ENCODE measurements at places on chromosomes 5 and 9.

GRCh38 chr5:133741818-133742355, 129.5 kb upstream of the FSTL4 start:
- DNase-seq: no peak

DNA sequence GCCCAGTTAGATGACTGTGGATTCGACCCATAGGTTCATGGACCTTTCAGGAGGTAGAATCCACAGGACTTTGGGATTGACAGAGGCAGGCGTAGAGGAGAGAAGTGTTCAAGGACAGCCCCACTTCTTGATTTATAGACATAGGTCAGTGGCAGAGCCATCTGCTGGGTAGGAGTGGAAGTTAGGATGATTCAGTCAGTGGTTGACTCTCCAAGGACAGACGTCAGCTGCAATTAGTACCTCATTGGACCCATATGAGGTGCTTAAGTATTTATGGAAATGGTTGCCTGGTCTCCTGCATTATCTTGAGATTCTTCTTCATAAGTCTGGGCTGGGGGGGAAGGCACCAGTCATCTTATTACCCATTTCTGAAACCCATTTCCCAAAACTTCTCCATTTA, 70.9 kb downstream of the SH3RF2 start:
- no peak for DNase-seq

- DNase-seq: no peak
Measured at GRCh38 chr5:8660133-8660893, 791.4 kb downstream of the MTRR start.

DNA sequence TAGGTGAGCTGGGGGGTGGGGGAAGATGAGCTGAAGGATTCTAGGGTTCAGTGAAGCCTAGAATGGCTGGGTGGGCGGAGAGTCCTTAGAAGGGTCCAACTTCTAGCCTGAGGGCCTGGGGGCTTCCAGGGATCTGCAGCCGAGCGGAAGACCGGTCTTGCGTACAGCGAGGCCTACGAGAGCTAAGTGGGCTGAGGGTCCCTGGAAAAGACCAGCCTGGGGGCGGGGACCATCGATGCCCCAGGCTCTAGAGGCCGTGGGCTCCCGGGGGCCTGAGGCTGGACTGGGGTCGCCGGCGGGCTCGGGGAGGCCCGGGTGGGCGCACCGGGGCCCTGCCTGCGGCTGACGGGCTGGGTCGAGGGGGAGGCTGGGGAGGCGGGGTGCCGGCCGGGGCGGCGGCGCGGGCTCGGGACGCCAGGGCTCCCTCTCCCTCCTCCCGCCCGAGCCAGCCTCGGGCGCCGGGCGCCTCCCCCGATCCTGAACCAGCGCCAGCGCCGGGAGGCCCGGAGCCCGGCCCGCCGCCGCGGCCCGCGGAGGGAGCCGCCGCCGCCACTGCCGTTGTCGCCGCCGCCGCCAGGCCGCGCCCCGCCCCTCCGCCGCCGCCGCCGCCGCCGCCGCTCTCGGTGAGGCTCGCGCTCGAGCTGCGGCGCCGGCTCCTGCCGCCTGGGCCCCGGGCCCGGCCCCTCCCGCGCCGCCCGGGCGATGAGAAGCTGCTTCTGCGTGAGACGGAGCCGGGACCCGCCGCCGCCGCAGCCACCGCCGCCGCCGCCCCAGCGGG, at the start of gene MVB12B:
TSS of gene MVB12B (plus strand) at position 602 of the 778 bp plus-strand sequence. CDS start at position 703, 101 bp downstream.
- DNase-seq: peak; percentile 51

DNA sequence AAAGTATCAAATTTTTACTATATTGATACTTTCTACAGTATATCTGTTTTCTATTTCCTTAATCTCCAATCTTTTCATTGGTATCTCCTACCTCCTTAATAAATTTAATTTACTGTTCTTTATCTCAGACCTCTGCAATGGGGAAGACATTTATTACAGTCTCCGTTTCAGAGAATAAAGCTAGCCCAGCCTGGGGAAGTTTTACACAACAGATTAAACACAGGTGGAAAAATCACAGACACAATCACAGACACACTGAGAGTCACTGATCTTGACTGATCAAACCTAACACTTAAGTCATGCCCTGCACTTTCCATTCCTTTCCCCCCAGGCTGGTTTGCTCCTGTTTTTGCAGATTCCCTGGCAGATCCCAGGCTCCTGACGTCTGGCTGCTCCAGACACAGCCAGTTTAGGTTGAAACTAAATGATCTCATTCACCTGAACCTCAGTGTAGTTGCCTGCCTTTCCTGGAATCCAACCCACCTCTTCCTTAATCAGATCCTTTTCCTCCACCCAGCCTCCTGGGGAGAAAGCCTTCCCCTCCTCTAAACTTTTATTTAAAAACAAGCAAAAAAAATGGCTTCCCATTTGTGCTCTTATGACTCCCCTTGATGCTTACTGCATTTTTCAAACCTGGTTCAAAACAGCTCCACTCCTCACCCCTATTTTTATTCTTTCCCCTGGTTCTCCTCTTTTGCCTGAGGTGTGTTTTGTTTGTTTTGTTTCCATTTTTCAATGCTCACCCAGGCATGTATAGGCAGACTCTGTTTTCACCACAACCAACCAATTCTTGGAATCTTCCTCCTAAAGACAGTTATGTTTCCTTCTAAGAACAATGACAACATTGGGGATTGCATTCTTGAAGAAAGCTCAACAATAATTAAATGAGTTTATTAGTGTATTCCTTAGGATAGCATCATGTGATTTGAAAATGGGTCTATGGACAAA, 29.5 kb upstream of the OSMR start:
- no peak for DNase-seq

- DNase-seq: no peak
Measured at GRCh38 chr9:840343-840742, 1.2 kb upstream of the DMRT1 start.

DNA sequence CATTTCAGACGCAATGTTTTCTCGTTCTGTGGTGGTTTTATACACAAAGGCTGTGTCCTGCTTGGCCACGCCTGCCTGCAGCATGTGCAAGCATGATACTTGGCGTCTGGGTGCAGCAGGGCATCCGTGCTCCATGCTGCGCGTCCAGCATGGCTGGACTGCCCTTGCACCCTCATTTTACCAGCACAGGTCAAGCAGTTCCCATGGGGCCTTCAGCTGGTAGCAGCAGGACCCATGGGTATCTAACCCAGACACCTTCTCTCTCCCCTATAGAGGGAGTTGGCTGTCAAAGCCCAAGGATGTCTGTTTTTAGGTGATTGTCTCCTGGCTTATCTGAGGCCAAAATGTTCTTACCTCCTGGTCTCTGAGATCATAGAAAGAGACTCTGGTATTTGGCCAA, 158.3 kb upstream of the PITX1 start:
- no peak for DNase-seq

DNA sequence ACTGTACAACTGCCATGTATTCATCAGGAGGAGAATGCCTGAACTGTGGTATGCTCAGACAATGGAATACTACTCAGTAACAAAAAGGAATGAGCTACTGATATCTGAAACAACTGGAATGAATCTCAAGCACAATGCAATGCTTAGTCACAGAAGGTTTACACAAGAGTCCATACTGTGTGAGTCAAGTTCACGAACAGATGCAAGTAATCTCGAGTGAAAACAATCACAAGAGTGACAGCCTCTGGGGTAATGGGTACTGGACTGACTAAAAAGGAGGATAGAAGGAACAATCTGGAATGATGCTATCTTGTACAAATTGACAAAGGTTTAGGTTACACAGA, 19.5 kb upstream of the GOLGA1 start:
- DNase-seq: no peak

DNA sequence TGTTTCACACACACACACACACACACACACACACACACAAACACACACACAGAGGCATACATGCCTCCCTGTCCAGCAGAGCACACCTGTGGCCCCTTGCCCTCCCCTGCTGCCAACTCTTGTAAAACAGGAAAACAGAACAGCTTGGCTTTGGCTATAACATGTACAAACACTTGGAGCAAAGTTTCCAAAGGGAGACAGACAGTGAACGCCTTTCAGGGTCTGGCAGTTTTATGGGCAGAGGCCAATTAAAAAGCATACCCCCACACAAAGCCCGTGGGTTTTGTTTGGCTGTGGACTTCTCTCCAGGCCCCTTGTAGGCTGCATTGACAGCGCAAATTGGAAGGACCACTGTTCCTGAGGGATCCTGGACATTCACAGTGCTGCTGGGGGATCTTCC, 265.6 kb downstream of the PAPPA start:
- DNase-seq: no peak

- DNase-seq: no peak
Measured at GRCh38 chr5:39482098-39482497, 57.3 kb upstream of the DAB2 start.

DNA sequence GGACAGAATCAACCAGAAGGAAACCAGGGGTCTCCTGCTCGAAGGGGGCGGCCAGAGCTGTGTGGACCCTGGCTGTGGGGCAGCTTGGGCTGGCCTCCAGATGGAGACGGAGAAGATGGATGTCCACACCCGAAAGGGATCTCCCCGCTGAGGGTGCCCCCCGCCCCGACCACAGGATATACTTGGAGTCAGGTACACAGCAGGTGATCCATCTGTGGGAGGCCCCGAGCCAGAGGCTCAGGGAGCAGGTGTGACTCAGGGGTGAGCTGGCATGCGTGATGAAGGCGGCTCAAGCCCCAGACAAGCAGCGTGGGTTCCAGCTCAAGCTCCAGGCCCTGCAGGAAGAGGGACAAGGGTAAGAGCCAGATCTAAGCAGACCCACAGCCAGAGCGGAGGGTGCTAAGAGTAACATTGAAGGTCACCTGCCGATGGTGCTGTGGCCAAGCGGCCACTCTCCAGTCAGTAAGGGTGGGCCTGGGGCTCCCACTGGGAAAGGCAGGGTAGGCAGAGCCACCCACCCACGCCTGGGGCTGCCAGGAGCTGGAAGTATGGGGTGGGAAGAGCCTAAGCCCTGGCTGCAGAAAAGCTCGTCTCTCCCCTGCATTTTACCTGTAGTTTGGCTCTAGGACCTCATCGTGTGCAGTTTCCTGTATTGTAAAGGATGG, 30.6 kb upstream of the MVB12B start:
- no peak for DNase-seq

- DNase-seq: peak; percentile 41
Measured at GRCh38 chr9:35732800-35733541, 505 bp downstream of the CREB3 start.

GRCh38 chr5:139376364-139376763, 6.7 kb downstream of the SLC23A1 start:
- no peak for DNase-seq

- no peak for DNase-seq
Measured at GRCh38 chr5:117504305-117504704, 929.7 kb upstream of the SEMA6A start.

DNA sequence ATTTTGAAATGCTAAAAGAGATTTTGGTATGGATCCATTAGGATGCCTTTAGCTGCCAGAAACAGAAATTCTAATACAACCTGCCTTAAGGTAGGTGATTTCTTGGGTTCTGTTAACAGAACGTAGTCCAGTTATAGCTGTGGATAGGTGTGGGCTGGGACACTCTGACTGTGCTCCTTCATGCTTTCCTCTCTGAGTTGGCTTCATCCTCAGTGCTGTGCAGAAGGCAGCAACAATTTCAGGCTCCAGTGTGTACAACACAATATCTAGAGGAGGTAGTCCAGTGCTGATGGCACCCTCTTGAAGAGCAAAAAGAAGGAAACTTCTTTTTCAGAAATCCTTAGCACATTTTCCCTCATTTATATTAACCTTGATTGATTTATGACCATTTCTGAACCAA, 34.4 kb downstream of the NNT start:
- no peak for DNase-seq

- DNase-seq: no peak
Measured at GRCh38 chr9:129235931-129236331, 57.9 kb upstream of the IER5L start.

- DNase-seq: no peak
Measured at GRCh38 chr5:168646335-168646734, 67.2 kb upstream of the PANK3 start.

DNA sequence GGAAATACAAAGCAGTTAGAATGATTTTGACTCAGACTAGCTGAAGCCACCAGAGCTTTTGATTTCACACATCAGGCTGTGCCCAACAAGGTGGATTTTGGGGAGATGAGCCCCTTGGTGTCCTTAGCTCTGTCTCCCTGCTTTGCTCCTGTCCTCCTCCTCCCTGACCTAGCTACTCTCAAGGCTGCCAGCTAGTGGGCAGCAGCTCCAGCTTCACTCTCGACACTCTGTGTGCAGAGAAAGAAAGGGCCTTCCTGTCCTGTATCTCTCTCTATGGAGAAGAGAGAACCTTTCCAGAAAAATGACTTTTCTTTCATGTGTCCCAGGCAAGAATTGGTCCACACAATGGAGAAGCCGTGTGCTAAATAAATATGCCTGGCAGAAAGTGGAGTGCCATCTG, 446.2 kb downstream of the SEMA5A start:
- no peak for DNase-seq

GRCh38 chr5:134406390-134406789, 5.3 kb downstream of the CDKN2AIPNL start:
- DNase-seq: no peak

GRCh38 chr9:79884546-79884945, 312.8 kb downstream of the TLE4 start:
- no peak for DNase-seq

DNA sequence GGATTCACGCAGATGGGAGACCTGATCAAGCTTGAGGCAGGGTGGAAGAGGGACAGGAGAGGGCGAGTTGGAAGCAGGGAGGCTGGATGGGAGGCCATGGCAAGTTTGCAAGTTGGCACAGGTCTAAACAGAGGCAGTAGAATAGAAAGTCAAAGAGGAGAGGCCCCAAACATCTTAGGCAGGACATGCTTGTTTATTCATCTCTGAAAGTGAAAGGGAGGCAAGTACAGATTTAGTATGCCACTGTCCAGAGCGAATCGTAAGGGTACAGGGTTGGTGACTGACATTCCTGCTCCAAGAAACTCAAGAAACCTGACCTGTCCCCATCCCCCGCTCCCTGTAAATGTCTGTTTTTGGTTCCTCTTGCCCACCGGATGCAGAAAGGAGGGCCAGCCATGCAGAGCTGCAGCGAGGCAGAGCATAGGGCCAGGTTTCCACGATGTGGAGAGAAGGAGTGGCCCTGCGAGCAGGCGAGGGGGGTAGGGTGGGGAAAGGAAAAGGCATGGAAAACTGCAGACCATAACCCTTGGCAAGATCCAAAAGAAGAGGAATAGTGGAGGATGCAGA, 96.2 kb upstream of the BOD1 start:
- DNase-seq: no peak

DNA sequence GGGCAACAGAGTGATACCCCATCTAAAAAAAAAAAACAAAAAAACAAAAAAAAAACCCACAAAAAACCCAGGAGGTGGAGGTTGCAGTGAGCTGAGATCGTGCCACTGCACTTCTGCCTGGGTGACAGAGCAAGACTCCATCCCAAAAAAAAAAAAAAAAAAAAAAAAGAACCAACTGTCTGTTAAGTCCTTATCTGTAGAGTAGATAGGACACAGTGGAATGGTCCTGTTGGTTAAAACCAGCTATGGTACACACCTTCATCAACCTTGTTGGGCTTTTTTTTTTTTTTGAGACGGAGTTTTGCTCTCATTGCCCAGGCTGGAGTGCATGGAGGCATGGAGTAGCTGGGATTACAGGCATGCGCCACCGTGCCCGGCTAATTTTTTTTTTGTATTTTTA, 12.2 kb downstream of the SLC25A25 start:
- no peak for DNase-seq

GRCh38 chr9:110911659-110912418, 126.4 kb downstream of the LPAR1 start:
- DNase-seq: no peak

GRCh38 chr9:84943482-84944050, 274.0 kb downstream of the NTRK2 start:
- DNase-seq: no peak

GRCh38 chr5:150318613-150319483, 16.1 kb upstream of the ARSI start:
- DNase-seq: no peak

GRCh38 chr5:175696855-175697198, 39.0 kb downstream of the HRH2 start:
- DNase-seq: no peak

- DNase-seq: peak; percentile 78
Measured at GRCh38 chr5:45696206-45696836, at the start of gene HCN1. Gene HCN1, minus strand, starts transcription at chr5:45696380.

All from neuronal stem cell (in vitro differentiated cells).